Left ventricle myocardium inferior (tissue), 1 donor: ENCODE measurements at places on chromosomes 4 and X.

DNA sequence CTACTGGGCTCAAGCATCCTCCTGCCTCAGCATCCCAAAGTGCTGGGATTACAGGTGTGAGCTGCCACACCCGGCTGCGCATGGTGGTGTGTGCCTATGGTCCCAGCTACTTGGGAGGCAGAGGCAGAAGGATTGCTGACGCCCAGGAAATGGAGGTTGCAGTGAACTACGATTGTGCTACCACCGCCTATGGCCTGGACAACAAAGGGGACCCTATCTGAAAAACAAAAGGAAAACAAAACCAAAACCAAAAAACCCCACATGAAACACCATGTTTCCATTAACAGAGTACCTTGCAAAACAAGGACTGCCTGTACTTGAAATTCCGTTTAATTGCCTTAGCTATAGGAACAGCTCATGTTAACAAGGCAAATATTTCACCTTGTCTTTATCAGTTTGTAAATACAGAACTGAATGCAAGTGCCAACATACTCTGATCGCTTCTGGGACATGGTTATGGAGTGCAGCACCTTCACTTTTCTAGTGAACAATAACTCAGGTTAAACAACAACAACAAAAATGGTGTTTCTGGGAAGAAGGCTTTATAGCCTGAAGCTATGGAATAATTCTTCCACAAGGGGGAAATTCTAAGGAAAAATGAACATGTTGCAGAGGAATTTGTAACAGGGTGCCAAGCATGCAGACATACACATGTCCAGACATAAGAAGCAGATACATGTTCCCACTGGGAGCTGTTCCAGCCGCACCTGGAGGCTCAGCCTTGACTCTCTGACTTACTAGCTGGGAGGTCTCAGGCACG is 73.2 kb upstream of the STS start:
- no peak for DNase-seq
- H3K4me3 ChIP-seq = no peak overlapping the region
- H3K4me1 ChIP-seq = no peaks in the 10 kb centered on the region
- H3K27ac ChIP-seq = no peak overlapping the region
- no peaks in the 10 kb centered on the region for H3K36me3 ChIP-seq

DNA sequence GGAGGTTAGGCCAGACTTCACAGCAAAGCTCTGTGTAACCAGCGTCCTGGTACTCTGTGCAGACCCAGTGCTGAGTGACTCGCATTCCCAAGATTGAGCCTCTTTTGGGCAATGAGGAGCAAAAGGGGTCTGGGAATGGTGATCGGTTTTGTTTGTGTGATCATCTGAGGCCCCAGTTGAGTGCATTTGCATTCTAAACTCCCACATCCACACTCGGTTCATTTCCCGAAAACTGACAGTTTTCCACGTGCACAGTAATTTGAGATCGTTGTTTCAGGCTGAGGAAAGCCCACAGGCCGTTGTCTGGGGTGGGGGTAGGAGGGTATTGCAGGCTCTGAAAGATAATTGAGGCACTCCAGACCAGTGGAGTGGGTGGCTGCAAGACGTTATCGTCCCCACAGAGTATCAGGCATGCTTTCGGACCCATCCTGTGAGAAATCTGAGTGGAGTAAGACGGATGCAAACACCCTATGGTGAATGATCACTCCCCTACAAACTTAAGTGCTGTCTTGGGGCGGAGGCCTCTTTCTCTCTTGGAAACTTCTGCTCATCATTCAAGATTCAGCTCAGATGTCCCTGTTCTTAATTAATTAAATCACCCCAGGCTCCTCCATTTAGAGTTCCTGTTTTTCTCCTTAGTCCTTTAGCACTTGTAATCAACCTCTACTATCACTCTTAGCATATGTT is 96.1 kb downstream of the AFF1 start:
- H3K4me3 ChIP-seq = peak overlapping the region; percentile 43
- H3K27ac ChIP-seq = peak overlapping the region; percentile 92
- no peaks in the 10 kb centered on the region for H3K36me3 ChIP-seq
- no peak for DNase-seq

GRCh38 chr4:37705571-37705970 is 19.4 kb upstream of the RELL1 start:
- no peaks in the 10 kb centered on the region for H3K27me3 ChIP-seq
- H3K4me1 ChIP-seq = no peaks in the 10 kb centered on the region
- no peak overlapping the region for H3K27ac ChIP-seq
- H3K4me3 ChIP-seq = no peak overlapping the region
- no peaks in the 10 kb centered on the region for H3K36me3 ChIP-seq

DNA sequence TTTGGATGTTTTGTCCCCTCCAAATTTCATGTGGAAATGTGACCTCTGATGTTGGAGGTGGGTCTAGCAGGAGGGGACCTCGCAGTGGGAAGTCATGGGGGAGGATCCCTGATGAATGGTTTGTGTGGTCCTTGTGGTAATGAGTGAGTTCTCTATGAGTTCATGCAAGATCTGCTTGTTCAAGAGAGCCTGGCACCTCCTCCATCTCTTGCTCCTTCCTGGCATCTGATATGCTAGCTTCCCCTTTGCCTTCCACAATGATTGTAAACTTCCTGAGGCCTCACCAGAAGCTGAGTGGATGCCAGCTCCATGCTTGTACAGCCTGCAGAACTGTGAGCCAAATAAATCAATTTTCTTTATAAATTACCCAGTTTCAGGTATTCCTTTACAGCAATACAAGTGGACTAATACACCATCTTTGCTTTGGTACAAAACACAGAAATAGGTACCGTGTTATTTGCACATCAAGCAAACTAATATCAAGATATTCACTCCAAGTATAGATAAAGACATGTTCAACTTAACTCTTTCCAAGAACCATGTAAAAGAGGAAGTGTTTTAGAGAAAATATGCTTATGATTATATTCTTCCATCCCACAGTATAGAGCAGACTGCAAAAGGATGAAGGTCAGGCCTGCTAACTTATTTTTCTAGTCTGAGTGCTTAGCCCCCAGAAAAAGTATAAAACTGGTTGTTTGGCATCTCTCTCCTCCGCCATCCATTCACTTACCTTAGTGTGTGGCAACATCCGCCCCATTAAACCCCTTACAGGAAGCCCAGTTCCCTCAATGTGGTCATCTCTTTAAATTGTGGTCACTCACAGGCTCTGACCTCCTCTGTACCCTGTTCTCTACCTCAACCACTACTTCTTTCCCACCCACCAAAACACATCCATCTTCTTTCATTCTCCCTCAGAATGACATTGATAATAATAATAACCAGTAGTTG is 6.7 kb downstream of the ARAP2 start:
- H3K27me3 ChIP-seq = no peaks in the 10 kb centered on the region
- H3K36me3 ChIP-seq = no peaks in the 10 kb centered on the region
- H3K4me3 ChIP-seq = no peak overlapping the region
- H3K27ac ChIP-seq = no peak overlapping the region
- H3K4me1 ChIP-seq = peaks cover 7% of the 10 kb centered on the region

- no peaks in the 10 kb centered on the region for H3K27me3 ChIP-seq
- peaks cover 50% of the 10 kb centered on the region for H3K4me1 ChIP-seq
- H3K4me3 ChIP-seq = no peak overlapping the region
- no peak for DNase-seq
- peaks cover 7% of the 10 kb centered on the region for H3K36me3 ChIP-seq
These were observed 21.2 kb downstream of the SH3D19 start for GRCh38 chr4:151304226-151304625.

GRCh38 chrX:112935029-112935428 is 94.4 kb upstream of the AMOT start:
- no peaks in the 10 kb centered on the region for H3K27me3 ChIP-seq
- no peaks in the 10 kb centered on the region for H3K36me3 ChIP-seq
- no peak for DNase-seq
- H3K4me3 ChIP-seq = no peak overlapping the region
- H3K4me1 ChIP-seq = no peaks in the 10 kb centered on the region
